ENCODE measurements at places on chromosomes 2 and 18.
A peak's percentile ranks its signal among the peaks of the same experiment; 100 is the strongest.

DNA sequence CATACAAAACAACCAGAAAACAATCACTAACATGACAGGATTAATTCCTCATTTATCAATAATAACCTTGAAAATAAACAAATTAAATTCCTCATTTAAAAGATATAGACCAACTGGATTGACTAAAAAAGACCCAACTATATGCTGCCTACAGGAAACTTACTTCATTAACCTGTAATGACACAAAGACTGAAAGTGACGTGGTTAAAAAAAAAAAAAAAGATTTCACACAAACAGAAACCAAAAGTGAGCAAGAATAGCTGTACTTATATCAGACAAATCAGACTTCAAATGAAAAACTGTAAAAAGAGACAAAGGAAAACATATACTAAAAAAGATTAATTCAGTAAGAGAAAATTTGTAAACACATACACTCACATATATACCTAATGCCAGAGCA, 201.2 kb downstream of the CCDC178 start:
- no peak for DNase-seq

GRCh38 chr2:215832791-215833190, 180.6 kb downstream of the MREG start:
- DNase-seq, result no peak

- no peak for DNase-seq
These were observed 57.7 kb upstream of the ASPRV1 start for GRCh38 chr2:70019096-70019495.

GRCh38 chr2:6089474-6089873, 397.3 kb downstream of the SOX11 start:
- DNase-seq, result no peak

DNA sequence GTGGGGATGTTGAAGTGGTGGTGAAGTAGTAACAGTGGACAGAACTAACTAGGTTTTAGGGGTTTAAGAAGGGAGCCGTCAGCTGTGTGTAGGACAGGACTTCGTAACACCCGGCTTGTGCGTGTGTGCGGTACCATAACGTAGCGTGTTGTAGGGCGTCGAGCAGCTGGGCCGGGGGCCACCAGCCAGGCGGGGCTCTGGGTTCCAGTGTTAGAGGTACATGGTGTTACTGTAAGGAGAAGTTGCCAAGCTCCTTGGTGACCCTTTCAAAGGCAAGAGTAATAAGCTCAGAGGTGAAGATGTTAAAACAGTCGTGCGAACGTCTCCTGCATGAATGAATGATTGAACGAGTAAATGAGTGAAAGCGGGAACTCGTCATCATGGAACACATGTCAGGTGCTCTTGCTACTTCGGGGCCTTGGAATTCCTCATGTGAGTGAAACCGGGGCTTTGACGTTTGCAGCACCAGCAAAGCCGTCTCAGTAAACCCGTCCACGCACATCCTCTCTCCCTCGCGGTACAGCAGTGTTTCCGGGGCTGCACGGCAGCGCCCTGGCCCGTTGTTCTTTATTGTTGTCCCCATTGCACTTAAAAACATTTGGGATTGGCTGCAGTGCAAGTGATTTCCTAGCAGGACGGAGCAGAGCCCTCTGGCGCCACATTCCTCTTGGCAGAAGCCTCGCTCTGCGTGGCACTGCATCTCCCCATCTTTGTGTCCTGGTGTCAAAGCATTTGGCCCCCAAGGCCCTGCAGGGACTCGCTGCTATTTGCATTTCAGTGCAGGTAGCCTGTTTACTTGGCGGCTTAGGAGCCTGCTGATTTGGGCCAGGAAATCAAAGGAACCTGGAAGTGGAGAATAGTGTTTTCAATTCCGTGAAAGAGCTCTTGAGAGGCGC, 115.0 kb downstream of the GBX2 start:
- DNase-seq, result no peak

- no peak for DNase-seq
These were observed 1967.5 kb downstream of the SUCLG1 start for GRCh38 chr2:82491591-82491990.

DNA sequence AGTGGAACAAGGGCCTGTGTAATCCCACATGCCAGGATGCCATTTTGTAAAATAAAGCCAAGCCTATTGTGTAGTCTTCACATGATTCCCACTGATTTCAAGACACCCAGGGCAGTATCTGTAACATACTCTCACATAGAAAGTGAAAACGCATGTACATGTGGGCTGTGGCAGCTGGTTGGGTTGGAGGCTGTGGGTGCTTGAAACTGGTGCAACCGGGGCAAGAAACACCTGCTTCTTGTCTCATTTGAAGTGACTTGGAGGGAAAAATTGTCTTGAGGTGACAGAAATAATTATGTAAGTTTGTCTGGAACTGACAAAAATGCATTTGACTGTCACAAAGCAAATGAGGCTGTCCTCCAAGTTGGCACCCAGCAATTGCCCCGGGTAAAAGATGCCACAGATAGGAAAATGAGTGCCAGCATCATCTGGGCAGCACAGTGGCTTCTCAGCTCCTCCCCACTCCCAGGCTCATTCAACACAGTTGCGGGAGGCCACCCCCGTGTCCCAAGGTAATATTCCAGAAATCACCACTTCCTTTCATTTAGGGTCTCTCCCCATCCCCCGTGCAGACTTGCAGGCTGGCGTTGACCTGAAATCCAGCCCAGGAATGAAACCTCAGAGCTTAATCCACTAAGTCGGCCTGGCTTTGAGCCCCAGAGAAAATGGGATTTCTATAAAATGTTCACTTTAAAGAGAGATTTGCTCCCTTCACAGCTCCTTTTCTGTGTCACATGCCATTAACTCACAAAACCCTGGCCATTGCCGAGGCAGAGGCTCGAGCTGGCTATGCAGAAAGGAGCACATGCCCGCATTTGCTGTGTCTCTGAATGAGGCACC, 293.9 kb upstream of the PARD3B start:
- no peak for DNase-seq

GRCh38 chr2:203631068-203631757, 75.2 kb upstream of the CD28 start:
- no peak for DNase-seq

- no peak for DNase-seq
These were observed 66.9 kb downstream of the LTBP1 start for GRCh38 chr2:33013684-33014110.

DNA sequence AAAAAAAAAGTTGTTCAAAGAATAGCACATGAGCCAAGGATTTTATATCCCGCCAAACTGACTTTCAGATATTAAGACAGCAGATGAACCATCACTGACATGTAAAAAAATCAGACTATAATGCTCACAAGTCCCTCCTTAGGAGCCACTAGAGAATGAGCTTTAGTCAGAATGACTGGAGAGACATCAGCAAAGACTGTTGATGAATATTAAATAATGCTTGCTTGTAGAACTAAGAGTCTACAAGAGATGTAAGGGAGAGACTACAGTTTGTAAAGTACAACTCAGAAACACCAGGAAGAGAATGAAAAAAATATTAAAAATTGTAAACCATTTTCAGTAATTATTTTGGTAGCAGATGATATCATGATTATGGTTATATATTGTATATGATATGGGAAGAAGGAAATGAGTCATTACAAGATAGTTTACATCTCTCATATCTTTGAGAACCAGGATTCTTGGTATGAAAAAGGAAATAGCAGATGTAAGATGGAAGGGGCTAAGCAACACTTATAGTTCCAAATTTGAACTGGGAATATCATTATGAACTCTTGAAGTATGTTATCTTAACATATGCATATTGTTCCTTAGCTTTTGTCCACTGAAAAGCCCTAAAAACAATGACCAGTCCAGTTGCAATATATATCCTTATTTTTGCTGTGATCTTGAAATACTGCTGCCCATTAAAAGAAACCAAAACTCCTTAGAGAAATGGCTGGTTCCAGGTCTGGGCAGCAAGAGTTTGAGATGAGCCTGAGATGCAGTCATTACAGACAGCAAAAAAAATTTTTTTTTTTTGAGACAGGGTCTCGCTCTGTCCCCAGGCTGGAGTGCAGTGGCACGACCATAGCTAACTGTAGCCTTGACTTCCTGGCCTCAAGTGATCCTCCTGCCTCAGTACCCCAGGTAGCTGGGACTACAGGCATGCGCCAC, 55.7 kb downstream of the PTPN2 start:
- DNase-seq, result no peak

GRCh38 chr2:205024822-205025518, 479.7 kb downstream of the PARD3B start:
- DNase-seq, result no peak

- DNase-seq, result no peak
These were observed 20.5 kb upstream of the TET3 start for GRCh38 chr2:73964223-73964622.

DNA sequence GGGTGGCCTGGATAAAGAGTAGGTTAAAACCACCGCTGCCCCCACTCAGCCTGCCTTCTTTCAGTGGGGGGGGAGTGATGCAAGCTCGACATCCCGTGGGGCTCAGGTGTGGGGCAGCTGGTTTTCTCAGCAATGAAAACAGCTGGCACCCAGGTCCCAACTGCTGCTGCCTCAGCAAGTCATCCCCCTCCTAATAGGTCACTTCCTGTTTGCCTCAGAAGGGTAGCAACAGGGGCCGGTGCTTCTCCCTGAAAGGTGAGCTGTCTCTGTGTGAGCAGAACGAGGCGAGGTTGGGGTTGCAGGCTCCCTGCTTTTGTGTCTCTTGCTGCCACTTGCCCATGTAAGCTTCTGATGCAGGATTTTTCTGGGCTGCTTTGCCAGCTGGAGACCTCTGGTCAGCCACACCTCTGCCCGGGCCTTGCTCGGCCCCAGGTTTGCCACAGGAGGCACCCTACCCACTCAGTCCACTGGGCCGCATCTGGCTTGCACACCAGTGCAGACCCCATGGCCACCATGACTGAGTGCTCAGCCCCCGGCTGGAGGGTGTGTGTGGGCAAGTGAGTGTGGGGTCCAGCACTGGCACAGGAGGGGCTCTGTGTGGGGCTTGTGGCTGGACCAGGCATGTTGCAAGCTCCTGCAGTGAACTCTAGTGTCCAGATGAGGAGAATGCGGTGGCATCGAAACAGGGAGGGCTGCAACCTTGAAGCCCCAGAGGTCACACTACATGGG, 11.5 kb upstream of the ASB1 start:
- no peak for DNase-seq

DNA sequence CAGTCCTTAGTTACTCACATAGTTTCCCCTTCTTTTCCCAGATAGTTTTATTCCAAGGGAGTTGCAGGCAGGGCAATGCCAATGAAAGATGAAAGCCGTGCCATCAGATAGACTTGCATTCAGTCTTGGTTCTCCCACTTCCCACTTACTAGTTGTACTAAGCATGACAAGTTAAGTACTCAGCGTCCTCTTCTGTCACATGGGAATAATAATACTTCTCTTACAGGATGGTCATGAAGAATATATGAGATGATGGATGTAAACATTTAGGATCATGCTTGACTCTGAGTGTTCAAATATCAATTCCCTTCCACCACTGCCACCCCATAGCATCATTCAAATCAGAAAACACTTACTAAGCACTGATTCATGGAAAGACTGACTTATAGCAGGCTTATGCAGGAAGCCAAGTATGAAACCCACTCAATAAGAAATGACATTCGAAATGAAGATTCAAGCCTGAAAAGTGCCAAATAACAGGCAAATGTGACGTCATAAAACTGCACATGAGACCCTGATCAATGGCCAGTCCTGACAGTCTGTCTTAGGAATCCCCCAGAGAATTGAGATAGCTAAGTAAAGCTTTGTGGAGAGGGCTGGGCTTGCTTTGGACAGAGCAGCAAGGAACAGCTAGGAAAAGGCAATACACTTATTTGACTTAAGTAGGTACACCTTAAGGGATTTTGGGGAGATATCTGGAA, 11.1 kb upstream of the EVA1A start:
- DNase-seq, result no peak

DNA sequence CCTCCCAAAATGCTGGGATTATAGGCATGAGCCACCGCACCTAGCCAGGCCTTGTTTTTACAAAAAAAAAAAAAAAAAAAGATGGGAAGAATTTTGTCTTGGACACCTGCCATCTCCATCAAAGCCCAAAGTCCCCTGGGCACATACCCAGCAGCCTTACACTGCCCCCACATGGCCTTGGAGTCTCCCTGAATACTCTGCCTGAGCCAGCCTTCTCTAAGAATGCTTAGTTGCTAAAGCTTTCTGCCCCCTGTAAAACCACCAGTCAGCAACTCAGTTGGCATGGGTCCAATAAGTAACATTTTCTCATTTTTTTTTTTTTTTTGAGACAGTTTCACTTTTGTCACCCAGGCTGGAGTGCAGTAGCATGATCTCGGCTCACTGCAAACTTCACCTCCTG, 40.6 kb downstream of the SPC25 start:
- no peak for DNase-seq

DNA sequence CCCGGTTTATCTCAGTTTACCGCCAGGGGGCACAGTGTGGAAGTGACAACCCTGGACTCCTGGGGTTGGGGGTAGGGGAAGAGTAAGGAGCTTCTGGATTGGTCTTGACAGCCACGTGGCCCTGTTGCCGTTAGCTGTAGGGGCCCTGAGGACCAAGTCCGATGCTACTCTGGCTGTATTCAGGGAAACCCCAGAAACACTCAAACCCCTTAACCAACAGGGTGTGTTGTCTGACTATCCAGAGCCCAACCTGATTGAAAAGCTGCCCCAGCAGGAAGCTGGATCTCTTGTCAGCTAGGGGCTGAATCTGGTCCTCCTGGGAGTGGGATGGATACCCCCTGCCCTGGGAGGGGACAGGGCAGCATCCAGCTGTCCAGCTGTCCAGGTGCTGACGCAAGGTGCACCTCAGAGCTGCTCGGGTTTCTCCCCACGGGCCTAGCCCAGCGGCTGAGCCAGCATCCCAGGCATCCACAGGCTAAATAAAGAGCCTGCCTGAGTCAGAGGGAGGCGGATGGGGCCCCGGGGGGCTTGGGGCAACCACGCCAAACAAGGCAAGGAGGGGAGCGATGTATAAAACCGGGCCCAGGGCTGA, 3.1 kb upstream of the GMPPA start:
- DNase-seq, result peak; percentile 34

DNA sequence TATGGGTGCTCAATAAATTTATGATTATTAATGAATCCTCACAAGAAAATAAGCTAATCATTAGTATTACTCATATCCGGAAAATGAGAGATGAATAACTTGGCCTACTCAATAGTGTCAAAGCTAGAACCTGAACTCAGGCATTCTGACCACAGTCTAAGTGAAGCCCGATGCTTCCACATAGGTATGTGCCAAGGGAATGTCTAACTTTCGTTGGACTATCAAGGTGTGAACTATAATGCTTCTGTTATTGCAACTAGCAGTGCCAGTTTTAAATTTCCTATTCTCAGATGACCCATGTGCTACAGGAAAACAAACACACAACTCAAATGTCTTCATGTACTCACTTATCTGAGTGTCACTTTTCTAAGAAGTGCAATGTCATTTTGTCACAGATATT, 1.8 kb downstream of the BARD1 start:
- DNase-seq, result no peak

- no peak for DNase-seq
These were observed 194.3 kb downstream of the ANKRD30B start for GRCh38 chr18:14942275-14942674.

- no peak for DNase-seq
These were observed 55.4 kb downstream of the FAM171B start for GRCh38 chr2:186749219-186749618.

GRCh38 chr2:166293984-166294383, 81.8 kb downstream of the SCN9A start:
- no peak for DNase-seq
